ENCODE measurements at places on chromosomes 1 and 21.

- no peak for DNase-seq
These were observed 59.1 kb downstream of the FAAP20 start for GRCh38 chr1:2135441-2135841.

- no peak for DNase-seq
These were observed 74.1 kb upstream of the JUN start for GRCh38 chr1:58857680-58858673.

DNA sequence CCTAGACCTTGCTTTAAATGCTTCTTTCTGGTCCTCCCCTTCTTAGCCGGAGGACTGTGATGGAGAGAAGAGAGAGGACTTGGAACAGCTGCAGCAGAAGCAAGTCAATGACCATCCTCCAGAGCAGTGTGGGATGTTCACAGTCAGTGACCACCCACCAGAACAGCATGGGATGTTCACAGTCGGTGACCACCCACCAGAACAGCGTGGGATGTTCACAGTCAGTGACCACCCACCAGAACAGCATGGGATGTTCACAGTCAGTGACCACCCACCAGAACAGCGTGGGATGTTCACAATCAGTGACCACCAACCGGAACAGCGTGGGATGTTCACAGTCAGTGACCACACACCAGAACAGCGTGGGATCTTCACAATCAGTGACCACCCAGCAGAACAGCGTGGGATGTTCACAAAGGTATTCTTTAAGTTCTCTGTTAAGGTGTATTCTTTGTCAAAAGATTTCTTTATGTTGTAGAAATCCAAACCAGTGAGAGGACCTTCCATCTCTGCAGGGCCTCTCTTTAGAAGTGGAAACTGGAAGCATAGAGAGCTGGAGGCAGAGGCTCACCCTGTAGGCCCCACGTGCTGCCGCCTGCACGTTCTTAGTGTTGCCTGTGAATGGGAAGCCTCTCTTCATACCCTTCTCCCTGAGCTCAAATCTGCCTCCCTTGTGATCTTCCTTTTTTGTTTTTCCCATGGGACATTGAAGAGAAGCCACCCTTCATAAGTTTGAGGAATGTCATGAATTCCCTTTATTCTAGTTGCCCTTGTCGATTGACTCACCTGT lies 10.6 kb downstream of the PCNT start:
- DNase-seq = no peak

GRCh38 chr1:14367451-14367850 lies 231.0 kb upstream of the KAZN start:
- DNase-seq = no peak

All from stimulated activated CD8-positive, alpha-beta memory T cell treated with anti-CD3 and anti-CD28 coated beads, Interleukin-2, amount 100 ng/mL, for 1 hour (primary cell).